ENCODE measurements at places on chromosomes 1 and 21.

DNA sequence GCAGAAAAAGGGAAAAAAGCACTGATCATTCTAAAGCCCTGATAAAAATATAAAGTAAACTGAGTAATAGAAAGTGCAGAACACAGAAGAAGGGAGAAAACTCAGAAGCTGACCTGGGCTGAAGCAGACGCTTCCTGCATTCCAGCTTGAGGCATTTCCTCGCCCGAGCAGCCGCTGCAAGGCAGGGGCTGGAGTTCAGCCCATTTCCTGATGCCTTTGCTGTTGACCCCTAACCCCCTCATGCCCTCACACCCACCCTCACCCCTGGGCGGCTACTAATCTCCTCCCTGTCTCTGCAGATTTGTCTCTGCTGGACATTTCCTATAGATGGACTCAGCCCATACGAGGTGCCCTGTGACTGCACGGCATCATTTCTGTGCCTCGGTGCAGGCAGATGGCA lies 227.8 kb downstream of the NPHP4 start:
- no peak for DNase-seq

- DNase-seq, result no peak
These were observed 15.4 kb downstream of the ZP4 start for GRCh38 chr1:237875291-237875690.

DNA sequence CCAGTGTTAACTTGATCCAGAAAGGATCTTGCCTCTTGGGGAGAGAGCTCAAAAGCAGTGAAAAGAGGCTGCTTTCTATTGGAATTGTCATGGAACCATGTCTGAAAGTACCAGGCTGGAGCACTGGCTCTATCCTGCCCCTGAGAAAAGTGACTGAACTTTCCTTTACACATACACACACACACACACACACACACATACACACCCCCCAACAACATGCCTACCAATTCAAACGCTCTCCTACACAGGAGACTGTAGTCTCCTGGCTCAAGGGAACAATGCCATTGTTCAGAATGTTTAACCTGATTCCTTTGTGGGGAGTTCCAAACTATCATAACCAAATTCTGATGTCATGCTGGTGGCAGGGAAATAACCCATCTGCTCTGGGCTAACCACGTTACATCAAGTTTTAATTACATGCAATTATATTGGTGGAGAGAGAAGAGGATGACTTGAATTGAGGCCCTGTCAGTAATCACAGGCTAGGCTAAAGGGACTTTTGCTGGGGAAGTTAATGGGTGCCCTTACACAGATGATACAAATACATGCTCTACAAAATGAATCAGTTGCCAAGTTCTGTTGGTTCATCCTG lies 52.3 kb upstream of the DUSP10 start:
- DNase-seq, result no peak

- DNase-seq, result no peak
These were observed 4.7 kb downstream of the HMGN2 start for GRCh38 chr1:26476958-26477357.

DNA sequence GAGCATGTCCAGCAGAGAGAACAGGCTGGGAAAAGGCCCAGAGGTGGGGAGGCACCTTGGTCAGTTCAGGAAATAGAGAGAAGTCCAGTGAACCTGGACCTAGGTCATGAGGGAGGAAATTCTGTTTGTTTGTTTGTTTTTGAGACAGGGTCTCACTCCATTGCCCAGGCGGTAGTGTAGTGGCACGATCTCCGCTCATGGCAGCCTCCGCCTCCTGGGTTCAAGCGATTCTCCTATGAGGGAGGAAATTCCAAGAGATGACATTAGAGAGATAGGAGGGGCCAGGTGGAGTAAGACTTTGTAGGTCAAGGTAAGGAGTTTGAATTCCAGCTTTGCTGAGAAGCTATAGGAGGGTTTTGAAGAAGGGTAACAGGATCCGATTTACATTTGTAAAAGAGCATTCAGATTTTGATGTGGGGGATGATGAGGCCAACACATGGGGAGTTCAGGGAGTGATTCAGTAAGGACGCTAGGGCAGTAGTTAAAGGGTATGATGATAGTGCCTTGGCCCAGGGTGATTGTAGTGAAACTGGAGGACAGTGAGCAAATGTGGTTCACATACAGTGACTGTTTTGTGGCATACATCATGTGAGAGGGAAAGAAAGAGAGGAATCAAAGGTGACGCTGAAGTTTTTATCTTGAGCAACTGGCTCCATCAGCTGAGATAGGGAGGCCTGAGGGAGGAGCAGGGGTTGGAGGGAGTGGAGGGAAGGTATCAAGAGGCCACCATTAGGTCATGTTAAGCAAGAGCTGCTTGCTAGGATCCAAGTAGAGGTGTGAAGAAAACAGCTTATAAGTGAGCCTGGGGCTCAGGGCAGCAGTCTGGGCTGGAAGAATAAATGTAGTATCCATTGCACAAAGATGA lies 8.3 kb upstream of the TRABD2B start:
- no peak for DNase-seq

- no peak for DNase-seq
These were observed 67.1 kb downstream of the ATP2B4 start for GRCh38 chr1:203693721-203694120.

DNA sequence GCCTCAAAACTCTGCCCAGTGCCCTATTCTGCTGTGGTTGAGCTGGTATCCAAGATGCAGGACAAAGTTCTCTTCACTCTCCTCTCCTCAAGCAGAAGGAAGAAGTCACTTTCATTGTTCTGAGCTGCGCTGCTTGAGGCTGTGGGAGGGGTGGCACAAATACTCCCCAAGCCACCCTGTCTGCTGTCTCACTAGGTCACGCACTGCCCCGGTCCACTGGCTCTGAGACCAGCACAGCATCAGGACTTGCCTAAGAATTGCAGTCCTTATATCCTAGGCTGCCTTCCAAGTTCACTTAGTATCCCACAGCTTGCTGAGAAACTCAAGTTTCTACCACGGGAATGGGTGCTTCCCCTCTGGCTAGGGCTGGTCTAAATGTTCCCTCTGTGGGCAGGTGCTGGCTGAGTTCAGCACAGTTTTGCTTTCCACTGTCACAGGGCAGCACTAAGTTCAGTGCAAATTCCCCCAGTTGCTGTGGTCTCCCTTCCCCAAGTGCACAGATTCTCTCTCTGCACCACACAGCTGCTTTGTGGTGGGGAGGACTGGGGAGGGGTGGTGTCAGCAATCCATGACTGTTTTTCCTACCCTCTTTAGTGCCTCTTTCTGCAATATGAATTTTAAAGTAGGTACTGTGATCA lies 32.4 kb downstream of the SLC9C2 start:
- no peak for DNase-seq

GRCh38 chr1:107110326-107110725 lies 30.5 kb upstream of the NTNG1 start:
- DNase-seq, result no peak

- DNase-seq, result peak; percentile 63
These were observed 10.0 kb upstream of the FAAP20 start for GRCh38 chr1:2204415-2205190.
